ENCODE measurements at places on chromosomes 7 and 10.

- no peak for DNase-seq
Observed at GRCh38 chr10:3639546-3639945, 145.5 kb downstream of the KLF6 start.

GRCh38 chr7:325051-325798, 35.3 kb downstream of the FOXL3 start:
- DNase-seq, result no peak

DNA sequence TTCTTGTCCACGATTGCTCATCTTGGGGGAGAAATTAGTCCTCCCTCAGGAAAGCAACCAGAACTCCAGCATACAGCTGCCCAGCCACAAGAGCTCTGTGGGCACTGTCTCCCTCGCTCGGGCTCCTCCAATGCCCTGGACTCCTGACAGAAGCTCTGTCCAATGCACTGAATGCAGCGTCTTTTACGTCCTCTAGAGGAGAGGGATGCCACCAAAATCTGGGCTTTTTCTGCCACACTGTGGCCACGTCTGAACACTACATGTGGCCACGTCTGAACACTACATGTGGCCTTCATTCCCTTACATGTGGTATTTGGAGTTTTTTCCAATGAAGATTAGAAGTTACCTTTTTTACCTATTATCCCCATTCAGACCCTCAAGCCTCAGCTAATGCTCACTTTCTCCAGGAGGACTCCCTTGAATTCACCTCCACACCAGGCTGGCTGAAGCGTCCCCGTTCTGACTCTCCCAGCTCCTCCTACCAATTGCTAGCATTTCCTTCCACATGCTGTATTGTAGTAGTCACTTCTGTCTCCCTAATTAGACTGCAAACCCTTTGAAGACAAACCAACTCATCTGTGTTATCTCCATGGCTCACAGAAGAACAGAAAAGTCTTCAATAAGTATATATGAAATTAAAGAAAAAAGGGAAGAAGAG, 134.3 kb upstream of the PDE1C start:
- peak; percentile 98 for DNase-seq

GRCh38 chr10:128083191-128083895, 42.9 kb downstream of the MKI67 start:
- DNase-seq, result no peak

DNA sequence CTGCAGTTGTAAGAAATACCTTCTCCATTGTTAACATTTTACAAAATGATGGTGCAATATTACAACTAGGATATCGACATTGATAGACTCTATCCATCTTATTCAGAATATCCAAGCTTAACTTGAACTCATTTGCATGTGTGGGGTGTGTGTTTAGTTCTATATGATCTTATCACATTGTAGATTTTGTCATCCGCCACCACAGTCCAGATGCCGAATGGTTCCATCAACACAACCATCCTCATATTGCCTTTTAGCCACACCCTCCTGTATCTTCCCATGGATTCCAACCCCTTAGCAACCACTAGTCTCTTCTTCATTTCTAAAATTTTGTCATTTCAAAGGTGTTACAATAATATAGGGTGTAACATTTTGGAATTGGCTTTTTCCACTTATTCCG, 452.9 kb upstream of the AKR1E2 start:
- no peak for DNase-seq

DNA sequence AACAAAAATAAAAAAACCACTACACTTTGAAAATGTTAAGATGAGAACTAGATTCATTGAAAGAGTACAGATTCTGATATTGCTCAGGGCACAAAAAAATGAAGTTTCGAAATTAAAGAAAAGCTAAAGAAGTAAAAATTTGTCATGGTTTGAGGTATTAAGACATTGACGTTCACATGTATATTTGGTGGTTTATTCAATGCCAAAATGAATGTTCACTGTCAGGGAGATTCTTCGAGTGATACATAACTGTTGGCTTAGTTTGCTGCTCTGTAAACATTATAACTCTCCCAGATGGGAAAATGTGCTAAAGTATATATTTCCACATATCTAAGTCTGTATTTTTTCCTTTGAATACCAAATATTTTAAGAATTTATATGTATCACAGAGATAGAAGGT, 345.0 kb downstream of the SEMA3D start:
- DNase-seq, result no peak

DNA sequence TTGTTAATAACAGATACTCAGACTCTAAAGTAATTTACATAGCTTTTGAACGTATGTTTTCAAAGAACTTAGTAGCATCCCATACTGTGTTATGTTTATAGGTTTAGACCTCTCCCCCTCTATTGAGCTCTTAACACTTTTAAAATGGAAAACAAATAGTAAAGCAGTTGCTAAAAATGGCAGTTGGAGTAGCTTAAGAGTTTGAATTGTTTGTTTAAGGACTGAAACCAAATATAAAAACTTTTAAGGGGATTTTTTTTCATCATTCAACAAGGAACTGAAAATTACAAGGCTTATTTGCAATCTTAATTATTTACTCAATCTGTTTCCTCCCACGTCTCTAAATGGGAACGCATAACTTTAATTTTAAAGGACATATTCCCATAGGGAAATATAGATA, 1.6 kb upstream of the SPAG6 start:
- DNase-seq, result no peak

DNA sequence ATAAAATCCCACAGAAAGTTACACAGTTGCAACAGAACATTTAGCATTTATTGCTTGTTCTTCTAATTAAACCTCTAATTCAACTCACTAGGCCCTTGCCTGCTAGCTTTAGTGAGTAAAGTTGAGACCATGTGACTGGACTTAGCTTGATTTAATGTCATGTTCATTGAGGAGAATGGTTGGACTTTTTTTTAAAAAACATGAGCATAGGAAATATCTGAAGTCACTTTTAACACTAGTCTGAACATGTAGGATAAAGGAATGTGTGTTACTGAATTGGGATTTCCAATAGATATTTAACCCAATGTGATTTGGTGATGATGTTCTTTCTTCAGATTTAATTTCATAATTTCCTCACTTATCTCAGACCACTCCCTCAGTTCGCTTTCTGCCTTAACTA, 24.6 kb upstream of the GLCCI1 start:
- no peak for DNase-seq

DNA sequence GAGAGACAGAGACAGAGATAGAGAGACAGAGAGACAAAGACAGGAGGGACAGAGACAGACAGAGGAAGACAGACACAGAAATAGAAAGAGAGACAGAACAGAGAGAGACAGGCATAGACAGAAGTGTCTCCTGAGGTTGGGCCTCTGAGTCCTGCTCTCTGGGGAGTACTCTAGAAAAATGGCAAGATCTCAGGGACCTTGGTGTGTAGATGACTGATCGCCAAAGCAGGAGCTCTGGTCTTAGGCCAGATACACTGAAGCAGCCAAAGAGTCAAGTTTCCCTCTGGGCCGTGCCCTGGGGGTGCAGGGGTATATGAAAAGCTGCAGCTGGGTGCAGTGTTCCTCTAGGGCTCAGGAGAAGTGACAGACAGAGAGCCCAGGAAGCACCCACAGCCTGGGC, 176.6 kb upstream of the TNS3 start:
- no peak for DNase-seq

DNA sequence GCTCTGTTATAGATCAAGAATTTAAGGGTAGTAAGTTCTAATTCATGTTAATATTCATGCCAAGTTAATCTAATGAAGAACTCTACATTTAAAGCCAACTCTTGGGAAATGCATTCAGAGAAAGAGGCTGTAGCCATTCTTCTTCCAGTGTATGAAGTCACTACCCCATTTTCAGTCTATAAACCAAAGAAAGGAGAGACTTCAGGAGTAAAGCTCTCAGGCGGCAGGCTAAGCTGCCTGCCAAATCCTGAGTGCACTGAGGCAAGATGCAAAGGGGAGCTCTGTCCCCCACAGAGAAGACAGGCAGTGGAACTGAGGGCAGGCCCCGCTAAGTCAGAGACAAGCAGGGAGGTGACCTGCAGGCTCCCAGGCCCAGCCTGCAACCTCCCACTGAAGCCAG, 41.5 kb downstream of the SLIT1 start:
- DNase-seq, result no peak

- no peak for DNase-seq
Observed at GRCh38 chr10:84296091-84296981, 32.1 kb upstream of the CCSER2 start.

DNA sequence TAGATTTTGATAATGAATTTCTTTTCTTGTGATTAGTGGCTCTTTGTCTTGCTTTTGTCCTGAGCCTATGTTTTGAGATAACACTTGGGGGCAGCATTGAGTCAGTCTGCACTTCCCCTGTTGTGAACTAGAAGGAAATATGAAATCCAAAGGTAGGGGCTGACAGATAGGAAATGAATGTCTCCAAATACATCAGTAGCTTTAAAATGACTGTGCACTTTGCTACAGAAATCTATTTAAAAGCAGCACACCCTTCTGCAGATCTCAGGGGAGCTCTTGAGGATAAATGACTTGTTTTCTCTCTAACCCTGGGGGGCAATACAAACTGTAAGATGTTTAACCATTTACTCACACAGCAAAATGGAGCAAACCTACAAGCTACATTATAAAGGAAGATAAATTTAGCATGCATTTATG, 176.0 kb upstream of the MYO3A start:
- DNase-seq, result peak; percentile 38

DNA sequence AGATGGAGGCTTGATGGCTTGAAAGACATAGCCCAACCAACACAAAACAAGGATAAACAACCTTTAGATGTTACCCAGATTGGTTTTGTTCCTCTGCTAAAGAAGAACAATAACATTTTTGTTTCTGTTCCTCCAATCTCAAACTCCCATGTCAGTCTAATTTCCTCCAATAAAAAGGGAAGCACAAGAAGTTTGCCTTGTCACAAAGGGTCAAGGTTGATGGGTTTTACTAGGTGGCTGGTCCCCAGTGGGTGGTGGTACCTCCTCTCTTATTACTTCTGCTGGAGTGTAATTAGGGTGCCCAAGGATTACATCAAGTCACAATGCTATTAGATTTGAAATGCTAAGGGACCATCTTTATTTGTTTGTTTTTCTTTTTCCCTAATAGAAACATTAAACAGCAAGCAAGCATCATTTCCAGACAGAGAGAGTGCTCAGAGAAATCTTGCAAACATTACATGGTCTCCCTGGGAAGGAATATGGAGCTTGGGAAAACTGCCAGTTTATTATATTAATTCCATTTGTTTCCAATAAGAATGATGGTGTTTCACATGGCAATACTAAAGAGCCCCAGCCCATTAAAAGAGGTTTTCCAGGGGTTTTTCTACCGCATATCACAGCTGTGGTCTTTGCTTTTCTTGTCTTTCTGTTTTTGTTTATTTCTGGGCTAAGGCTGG, 78.3 kb upstream of the AOAH start:
- no peak for DNase-seq

DNA sequence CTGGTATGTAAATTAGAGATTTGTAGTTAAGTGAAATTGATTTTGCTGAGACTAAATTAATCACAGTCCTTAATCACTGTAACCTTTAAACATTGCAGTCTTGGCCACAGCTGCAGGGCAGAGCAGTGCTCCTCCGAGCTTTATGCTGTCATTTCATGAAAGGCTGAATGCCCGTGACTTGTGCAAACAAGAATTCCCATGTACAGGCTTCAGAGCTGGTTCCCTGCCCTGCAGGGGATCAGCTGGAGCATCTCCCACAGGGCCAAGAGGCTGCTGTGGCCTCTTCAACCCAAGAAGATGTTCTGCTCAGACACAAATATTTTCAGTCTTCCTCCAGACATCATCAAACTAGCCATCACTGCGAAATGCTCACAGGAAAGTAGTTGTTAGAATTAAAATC, 419.1 kb downstream of the AUTS2 start:
- no peak for DNase-seq

GRCh38 chr7:71171476-71171875, 39.5 kb downstream of the GALNT17 start:
- no peak for DNase-seq

DNA sequence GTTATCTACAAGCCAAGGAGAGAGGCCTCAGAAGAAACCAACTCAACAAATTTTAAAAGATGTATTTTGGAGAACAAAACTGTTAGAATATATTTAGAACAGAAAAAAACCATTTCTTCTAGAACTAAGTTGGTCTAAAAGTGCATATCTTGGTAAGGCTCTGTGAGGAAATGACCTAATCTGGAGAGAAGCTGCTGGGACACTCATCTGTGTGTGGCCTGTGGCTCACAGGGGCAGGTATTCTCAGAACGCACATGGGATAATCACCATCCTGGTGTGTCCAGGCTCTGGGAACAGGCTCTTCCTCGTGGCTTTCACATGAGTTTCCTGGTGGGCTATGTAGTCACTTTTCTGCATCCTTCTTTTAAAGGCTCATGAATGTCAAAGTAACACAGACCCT, 38.1 kb upstream of the PRSS1 start:
- DNase-seq, result no peak

- no peak for DNase-seq
Observed at GRCh38 chr10:129612481-129613109, 145.6 kb downstream of the MGMT start.

DNA sequence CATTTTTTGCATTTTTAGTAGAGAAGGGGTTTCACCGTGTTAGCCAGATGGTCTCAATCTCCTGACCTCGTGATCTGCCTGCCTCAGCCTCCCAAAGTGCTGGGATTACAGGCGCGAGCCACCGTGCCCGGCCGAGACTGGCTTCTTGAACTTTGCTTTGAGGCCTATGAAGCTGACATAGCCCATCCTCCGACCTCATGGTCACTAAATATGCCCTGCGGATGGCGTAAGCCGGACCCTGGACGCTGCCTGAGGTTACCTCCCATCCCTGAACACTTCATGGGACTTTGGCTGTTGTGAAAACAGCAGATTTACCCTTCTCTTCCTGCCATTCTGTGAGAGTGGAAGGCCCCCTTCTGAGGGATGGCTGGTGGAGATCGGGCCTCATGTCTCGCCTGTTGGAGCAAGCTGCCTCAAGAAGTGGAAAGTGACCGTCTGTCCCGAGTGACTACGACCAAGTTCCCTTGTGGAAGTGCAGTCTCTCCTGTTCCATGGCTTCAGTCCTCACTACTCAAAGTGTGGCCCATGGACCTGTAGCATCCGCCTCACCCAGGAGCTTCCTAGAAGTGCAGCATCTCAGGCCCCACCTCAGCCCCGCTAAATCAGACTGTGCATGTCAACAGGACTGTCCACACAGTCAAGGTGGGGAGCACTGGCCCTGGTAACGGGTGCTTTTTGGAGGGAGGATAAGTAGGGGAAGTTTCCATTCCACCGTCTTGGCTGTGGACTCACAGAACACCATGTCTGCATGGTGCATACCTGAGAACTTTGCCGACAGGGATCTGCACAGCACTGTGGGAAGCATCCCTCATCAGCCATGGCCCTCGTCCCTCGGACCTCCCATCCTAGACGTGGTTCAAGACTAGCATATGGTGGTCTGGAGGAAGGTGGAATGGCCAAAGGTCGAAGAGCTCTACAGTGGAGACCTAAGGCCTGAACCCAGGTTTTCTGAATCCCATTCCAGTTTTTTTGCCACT, 210.5 kb upstream of the SHH start:
- no peak for DNase-seq

GRCh38 chr7:43926798-43927123, 525 bp downstream of the UBE2D4 start:
- DNase-seq, result no peak

- peak; percentile 50 for DNase-seq
Observed at GRCh38 chr7:15854841-15855524, 168.5 kb upstream of the MEOX2 start.
